C1 segment of cervical spinal cord (tissue), 14 donors: ENCODE measurements at places on chromosomes 1 and 21.

GRCh38 chr1:204468206-204468605, 26.4 kb downstream of the PIK3C2B start:
- peak; percentile 21 for DNase-seq

DNA sequence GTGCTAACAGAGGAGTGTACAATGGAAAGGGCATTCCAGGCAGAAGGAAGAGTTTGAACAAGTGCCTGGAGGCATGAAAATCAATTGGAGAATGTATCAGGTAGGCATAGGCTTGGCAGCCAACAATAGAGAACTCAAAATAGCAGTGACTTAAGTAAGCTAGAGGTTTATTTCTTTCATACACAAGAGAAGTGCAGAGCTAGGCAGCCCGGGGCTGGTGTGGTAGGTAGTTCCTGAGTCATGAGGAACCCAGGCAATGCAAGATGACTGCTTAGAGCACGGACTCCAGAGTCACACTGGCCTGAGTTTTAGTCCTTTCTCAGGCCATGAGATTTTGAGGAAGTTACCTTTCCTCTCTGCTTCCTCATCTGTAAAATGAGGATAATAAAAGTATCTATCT, 74.8 kb upstream of the LRRN2 start:
- no peak for DNase-seq

- DNase-seq, result no peak
These were observed 19.8 kb downstream of the KMO start for GRCh38 chr1:241551759-241552638.

DNA sequence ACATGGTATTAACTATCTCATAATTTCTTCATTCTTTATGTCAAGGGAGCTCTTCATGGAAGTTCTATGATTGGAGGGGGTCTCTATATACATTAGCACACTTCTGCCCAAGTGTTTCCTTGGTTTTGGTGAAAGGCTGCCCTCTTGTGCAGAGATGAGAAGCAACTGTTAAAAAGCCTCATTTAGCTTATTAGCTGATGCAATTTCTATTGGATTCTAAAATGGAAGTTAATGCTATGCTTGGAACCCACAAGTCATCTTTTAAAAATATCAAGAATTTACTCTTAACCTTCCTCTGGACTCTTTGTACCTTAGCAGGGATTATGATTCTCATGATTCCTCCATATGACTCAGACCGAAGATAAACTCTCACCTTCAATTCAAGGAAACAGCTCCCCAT, 328.9 kb downstream of the PTBP2 start:
- no peak for DNase-seq

GRCh38 chr1:183070234-183070922, 47.2 kb downstream of the LAMC1 start:
- no peak for DNase-seq
